ENCODE measurements at places on chromosomes 1 and 21.
A peak's percentile ranks its signal among the peaks of the same experiment; 100 is the strongest.

DNA sequence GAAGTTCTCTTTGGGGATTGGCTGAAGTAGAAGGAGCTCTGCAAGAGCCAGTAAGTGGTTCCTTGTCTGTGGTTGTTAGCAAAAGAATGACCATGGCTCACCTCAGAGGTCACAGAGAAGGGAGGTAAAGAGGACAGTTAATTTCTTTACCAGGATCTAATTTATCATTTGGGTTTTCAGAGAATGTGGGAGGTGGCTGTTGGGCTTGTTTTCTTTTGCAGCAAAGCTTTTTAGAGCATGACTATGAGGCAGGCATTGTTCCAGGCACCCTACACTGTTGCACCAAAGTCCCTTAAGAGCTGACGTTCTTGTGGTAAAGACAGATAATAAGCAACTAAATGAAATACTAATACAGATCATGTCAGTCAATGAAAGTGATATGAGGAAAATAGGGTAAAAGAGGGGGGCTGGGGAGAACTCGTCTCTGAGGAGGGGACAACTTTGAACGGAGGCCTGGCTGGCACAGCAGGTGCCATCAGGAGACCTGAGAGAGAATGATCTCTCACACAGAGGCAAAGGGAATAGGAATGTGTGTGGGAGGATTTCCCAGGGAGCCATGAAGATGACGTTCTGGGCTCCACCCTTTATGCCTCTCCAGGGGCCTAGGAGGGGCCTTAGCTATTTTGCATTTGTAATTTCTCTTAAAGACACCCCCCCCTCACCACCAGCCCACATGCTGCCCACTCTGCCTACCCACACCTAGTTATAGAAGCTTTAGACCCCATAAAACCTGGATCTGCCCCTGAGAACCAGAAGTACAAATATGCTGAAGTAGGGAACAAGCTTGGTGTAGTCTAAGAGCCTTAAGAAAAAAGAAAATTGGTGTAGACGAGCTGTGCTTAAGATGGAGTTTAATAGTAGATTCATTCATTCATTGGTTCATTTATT, 177.5 kb downstream of the ROR1 start:
- no peak for DNase-seq

DNA sequence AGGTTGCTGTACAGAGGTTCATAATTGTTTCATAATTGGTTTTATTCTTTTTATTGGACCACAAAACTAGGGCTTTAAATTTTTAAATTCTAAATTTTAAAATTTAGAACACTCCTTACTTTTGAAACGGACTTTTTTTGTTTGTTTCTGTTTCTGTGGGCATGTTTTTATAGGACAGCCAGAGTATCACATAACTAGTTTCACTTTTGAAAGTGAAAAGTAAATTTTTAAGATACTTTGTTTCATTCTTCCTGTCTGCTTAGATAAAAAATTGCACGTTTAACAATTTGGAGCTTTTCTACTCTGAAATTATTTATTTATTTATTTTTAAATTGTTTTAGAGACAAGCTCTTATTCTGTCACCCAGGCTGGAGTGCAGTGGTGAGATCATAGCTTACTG, 29.7 kb downstream of the MDM4 start:
- no peak for DNase-seq

GRCh38 chr1:50264590-50264989, 155.9 kb downstream of the ELAVL4 start:
- DNase-seq, result no peak

DNA sequence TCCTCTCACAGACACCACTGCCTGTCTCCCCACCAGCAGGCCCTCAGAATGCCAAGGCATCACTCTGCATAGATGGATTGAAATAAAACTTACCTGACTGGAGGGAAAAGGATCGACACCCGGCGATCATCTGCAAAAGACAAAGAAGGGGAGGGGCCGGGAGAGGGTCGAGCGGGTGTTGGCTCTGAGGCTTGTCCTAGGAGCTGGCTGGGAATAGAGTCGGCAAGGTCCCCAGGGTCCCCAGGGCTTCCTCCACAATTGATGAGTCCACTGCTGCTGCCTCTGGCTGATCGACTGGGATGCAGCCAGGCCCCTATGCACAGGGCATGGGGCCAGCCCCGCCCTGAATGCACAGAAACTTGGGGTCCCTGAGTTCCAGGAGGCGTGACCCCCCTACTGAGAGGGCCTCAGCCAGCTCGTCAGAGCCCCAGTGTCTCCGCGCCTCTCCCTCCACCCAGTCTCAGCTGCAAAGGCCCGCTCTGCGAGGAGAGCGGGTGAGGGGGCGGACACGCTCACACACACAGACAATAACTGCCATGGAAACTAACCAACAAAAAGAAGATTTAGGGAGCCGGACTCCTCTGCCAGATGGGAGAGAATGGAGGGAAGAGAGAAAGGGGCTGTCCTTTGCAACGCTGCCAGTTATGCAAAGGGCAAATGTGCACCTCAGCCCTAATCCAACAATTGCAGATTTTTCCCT, at the start of gene KLHDC8A:
Gene KLHDC8A (minus strand): TSS at position 483 of the 700 bp plus-strand sequence. CDS start 13,318 bp downstream, outside the sequence.
- DNase-seq, result no peak

GRCh38 chr21:41767606-41768436, 969 bp upstream of the RIPK4 start:
- peak; percentile 18 for DNase-seq

- no peak for DNase-seq
These were observed 62.8 kb upstream of the SCCPDH start for GRCh38 chr1:246661451-246661850.

DNA sequence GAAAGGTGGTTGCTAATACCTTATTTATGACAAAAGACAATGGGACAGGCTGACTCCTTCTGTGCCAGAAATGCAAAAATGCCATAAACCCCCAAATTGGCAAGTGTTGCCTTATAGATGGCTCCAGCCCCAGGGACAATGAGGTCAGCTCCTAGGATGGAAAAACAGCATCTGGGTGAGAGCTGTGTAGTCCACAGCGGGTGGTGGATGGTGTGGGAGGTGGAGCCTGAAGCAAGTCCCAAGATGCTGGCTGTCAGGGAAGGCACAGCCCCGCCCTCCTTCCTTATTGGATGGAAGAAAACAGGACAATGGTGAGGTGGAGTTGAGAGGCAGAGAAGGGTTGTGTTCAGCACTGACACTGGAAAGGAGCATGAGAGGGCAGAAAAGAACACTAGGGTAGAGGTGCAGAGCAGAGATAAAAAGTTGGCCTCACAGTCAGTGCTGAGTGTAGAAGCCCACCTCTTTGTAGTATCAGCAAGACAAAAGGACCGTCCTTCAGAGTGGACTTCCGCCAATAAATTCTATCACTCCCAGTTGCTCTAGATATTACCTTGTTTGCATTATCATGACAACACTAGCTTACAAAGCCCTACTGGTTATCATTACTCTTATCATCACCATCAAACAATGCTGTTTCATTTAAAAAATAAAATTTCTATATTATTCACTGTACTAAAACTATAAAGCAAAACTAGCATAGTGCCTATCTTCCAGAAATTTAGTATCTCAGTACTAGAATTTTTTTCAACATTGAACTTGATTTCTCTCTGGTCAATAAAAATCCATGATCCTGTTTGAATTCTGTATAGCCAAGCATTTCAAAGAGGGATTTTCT, 3.7 kb upstream of the SDE2 start:
- DNase-seq, result peak; percentile 92

- peak; percentile 8 for DNase-seq
These were observed 19.7 kb downstream of the FGGY start for GRCh38 chr1:59316497-59317128.

DNA sequence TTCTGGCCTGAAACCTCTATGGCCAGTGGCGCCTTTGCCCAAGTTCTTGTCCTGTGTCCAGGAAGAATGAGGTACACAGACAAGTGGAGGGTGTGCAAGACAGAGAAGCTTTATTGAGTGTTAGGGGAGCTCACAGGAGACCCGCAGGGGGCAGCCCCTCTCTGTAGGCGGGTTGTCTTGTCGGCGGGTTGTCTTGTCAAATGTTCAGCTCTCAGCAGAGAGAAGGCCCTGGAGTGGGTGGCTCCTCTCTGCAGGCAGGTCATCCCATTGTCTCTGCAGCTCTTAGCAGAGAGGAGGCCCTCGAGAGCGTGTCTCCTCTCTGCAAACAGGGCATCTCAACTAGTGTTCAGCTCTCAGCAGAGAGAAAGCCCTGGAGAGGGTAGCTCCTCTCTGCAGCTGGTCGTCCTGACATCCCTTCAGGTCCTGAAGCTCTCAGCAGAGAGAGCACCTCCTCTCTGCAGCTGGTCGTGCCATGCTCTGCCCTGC, 11.0 kb downstream of the COL6A2 start:
- no peak for DNase-seq

DNA sequence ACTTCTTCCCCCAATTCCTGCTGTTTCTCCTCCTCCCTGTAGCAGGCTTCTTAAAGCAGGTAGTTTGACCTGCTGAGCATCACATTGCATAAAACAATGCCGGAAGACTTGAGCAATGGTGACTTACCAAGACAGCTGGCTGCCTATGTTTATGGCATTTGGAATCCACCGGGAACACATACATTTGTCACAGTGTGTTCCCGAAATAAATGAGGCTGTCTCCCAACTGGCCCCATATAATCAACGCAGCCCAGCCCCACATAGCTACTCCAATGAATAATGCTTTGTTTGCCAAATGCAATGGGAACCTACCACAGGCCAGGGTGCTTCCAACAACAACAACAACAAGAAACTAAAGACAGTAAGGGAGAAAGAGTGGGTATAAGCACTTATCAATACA, 186.1 kb upstream of the MAP1LC3C start:
- DNase-seq, result no peak

DNA sequence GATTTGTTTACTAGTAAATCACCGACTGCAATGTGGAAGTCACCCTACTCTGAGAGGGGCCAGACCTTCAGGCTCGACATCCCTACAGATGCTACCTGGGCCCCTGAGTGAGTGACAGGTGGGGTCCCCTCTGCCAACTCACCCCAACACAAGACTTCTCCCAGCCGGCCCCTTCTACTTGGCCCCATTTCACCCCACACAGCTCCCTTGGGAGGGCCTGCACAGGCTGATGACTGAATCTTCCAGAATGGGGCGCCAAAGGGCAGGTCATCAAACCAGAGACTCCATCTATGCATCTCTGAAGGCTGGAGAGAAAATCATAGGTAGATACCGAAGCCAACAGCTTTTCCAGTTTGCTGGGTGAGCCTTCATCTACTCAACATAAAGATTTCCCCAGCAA, 9.4 kb upstream of the S100A8 start:
- no peak for DNase-seq

GRCh38 chr1:39540504-39541031, 36.0 kb downstream of the PABPC4 start:
- no peak for DNase-seq

DNA sequence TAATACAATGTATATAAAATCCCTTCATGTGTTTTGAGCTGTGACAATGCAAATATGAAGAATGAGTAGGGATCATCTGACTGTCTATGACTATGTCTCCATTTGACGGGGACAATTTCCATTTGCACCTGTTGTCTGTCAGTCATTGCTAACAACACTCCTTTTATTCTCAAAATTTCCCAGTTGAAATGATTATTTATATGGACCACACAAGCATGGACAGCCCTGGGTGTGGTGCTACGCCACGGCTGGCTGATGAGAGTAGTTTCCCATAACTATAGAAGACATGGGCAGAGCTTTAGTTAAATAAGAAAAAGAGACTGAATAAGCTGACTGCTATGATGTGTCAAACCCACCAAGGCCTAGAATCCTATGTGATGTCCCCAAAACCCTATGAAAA, 135.8 kb downstream of the MAP3K21 start:
- no peak for DNase-seq

- peak; percentile 73 for DNase-seq
These were observed 23.6 kb upstream of the CCDC17 start for GRCh38 chr1:45647248-45648021.

DNA sequence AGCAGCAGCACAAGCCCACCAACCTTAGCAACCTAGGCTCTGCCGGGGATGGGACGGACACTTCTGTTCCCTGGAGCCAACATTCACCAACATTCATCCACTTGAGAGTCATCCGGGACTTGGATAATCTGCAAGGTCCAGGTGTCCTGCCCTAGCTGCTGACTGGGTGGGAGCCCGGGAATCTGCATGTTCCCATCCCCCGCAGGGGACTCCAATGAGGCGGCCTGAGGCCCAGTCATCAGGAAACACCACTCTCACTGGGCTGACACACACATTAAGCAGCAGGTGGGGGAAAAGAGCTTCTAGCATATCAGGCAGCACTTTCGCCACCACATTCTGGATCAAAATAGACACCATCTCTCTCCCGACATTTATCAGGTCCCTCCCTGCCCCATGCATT, 38.4 kb upstream of the CCSAP start:
- DNase-seq, result no peak

GRCh38 chr1:164787834-164788231, 228.8 kb downstream of the PBX1 start:
- DNase-seq, result no peak

- DNase-seq, result no peak
These were observed 221.2 kb downstream of the FMN2 start for GRCh38 chr1:240312872-240313271.

DNA sequence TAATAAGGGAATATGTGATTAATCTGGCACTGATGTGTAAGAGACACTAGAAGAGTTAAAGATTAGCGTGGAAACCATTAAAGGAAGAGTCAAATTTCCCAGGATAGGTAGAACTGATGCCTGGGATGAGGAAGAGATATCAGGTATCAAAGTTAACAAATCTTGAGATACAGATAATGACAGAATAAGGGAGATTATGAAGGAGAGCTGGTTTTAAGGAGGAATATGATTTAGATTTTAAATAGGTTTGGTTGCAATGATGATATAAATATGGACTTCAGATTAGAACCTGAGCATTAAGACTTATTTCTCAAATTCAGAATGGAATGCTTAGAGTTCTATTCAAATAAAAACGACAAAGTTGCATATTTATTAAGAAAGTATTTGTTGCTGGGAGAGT, 26.2 kb downstream of the MAGI3 start:
- no peak for DNase-seq

- DNase-seq, result no peak
These were observed 180.7 kb downstream of the TRABD2B start for GRCh38 chr1:47816325-47817071.

DNA sequence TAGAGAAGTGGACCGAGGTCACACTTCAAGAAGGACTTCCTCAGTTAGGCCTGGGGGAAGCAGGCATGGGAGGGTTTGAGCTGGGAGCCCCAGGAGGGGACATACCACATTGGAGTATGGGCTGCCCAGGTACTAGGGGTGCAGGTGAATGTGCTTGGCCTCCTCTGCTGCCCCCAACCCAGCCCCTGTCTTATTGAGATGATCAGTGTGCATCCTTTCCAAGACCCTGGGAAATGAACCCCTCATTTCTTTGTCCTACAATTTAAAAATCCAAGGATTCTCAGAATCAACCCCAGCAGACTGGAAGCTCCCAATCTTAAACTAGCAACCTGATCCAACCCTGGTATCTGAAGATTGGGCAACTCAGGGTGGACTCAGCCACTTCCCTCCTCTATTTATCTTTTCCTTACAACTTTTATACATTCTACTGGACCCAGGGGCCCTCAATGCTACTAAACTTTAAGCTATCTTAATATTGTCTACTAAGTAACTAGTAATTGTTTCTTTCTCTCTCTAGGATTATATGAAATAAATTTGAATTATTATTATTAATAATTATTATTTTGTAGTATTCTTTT, 9.1 kb downstream of the MEX3A start:
- DNase-seq, result no peak

All from Kasumi-1 (cell line).